ENCODE measurements at places on chromosomes 5 and 9.

DNA sequence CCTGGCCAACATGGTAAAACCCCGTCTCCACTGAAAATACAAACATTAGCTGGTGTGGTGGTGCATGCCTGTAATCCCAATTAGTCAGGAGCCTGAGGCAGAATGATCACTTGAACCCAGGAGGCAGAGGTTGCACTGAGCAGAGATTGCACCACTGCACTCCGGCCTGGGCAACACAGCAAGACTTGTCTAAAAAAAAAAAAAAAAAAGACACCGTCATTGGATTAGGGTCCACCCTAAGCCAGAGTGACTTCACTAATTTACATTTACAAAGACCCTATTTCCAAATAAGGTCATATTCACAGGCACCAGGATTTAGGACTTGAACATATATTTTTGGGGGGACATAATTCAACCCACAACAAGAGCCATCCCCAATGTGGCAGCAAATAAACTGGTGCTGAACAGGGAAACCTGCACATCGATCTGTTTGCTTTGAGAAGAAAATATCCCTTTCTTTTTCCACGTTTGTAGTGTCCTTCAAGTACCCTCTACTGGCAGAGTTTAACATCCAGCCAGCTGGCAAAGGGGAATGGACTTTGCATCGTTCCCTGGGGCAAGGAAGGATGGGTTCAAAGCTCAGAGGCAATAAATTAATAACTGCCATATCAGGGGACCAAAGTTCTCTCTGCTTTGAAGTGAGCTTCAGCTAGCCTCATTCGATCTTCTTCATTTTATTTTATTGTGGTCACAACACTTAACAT lies 3.7 kb upstream of the DNAJC25 start:
- DNase-seq = no peak

DNA sequence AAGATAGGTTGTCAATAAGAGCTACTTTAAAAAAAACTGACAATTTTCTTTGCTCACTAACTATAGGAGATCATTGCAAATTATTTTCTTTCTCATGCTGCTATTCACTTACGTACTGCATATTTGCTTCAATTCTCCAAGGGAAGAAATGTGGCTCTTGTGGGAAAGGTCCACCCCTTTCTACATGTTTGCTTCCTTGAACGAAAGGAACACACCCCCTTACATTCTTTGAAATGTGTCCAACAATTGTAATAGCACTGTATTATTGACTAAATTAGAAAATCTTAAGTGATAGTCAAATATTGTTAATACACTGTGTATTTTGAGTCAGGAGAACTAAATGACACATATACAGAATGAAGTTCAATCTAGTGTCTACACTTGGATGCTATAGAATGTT lies 5.2 kb downstream of the MEF2C start:
- DNase-seq = no peak

- DNase-seq = no peak
Measured at GRCh38 chr5:159005062-159005461, 94.7 kb downstream of the EBF1 start.

DNA sequence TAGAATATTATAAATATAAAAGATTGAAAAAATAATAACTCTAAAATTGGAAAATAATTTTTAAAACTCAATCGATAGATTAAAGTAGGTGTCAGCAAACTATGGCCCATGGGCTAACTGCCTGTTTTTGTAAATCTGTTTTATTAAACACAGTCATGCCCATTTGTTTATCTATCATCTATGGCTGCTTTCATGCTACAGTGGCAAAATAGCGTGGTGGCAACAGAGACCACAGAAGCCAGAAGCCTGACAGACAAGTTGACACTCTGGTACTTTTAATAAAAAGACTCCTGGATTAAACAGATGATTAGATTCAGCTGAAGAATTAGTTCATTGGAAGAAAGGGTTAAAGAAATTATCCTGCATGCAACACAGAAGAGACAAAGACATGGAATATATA lies 400.7 kb upstream of the RORB start:
- DNase-seq = no peak

DNA sequence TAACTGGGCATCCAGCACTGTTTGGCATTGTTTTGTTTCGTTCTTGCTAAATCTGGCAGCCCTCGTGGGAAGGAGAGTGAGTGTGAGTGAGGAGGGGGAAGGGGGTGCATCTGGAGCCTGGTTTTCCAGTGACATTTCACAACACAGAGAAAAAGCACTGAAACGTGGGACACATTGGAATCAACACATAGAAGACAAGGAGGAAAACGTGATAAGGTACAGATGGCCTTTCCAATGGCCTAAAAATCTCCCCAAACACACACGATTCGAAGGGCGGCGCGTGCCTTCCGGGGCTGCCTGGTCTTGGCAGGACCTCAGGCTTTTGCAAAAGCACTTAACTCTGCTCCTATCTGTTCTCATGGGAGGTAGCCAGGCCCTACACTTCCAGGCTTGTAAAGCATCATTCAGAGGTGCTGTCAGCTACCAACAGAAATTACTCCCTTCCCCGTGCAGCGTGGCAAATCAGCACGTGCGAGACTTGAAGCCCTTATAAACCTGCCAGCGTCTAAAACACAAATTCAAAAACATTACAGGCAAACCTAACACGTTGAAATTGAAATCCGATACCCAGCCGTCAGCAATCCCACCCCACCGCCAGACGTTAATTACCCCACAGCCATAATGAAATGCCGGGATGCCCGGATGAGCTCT lies 129.4 kb downstream of the OLFM1 start:
- DNase-seq = no peak

- DNase-seq = no peak
Measured at GRCh38 chr9:123927625-123928532, 2.0 kb downstream of the DENND1A start.

- no peak for DNase-seq
Measured at GRCh38 chr9:86285261-86285660, 2.9 kb upstream of the ISCA1 start.

DNA sequence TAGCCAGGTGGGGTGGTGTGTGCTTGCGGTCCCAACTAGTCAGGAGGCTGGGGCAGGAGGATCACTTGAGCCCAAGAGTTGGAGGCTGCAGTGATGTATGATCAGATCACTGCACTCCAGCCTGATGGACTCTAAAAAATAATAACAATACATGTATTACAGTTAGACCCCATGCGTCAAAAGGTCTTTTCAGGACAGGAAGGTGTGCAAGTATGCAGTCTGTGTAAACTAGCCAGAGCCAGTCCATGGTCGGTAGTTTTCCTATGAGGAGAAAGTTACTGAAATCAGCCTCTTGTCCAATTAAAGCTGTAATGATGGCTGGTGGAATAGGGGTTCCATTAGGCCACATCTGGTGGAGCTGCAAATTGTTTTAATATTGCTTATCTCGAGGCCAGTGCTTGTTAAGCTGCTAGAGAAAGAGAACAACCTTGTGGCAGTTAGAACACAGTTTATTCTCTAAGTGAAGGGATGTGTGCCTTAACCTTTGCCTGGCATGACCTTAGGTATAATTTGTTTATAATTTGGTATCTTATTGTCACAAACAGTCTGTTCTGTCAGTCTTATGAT lies 1.5 kb upstream of the STOM start:
- no peak for DNase-seq

DNA sequence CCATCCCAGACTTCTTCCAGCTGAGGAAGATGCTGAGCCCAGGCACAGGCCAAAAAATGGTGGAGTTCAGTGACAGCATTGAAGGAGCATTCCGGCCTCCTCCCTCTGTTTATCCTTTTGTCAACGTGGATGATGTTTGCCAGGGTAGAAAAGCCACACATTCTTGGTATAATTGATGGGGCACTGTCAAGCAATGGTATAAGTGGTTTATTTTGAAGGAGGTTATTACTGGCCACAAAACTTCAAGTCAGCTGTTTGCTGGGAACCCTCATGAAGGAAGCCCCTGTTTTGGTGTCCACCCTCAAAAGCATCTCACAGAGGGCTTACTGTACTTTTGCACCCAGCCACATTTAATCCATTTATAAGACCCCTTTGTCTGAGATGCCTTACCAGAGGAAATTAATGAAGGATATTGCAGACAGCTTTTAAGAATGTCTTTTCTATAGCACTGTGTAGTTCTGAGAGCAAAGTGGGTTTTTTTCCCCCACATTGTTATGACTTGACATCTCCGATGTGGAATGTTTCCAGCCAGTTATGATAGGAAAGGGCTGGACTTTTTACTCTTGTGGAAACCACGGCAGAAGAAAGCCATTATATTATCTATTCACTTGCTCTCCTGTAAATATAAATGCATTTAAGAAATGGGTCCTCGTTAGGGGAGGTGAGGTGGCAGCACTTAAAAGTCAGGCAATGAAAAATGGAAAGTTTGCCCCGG lies 95.5 kb upstream of the SPATA31D4 start:
- DNase-seq = no peak
